ENCODE measurements at places on chromosomes 2 and 18.

DNA sequence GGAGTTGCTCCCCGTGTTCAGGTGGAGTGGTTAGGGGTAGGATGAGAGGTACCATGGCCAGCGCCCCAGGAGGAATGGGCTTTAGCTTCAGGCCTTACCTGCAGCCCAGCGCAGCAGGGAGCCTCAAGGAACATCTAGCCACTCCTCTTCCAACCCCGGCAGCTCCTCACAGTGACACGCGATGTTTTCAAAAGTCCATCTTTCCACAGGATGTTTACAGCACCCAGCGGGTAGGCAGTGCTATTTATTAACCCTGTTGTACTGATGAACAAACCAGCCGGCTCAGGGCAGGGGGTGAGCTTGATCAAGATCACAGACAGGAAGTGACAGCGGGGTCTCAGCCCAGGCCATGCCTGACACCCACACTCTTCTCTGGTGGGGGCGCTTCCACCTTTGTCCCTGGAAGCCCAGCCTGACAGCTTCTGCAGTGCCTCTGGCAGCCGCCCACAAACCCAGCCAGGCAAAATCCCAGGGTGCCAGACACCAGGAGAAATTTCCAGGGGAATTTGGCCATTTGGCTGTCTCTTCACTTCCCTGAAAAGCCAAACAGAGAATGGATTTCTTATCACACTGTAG is 18.4 kb upstream of the PRLH start:
- DNase-seq = no peak

DNA sequence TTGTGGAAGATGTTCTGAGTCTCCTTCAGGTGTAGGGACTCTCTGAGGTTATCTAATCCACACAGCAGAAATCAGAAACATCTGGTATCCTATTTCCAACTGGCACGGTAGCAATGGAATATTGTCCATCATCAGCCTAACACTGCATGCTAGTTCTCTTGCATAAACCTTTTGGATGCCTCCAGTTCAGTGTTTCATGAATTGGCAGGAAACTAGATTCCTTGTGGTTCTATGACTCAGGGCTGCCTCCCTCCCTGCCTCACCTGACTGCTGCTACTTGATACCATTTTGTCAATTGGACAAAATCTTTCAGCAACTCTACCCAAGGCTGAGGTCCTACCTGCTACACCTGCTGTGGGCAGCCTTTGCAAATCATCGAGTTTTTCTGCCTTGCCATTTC is 130.9 kb downstream of the TPGS2 start:
- no peak for DNase-seq

GRCh38 chr2:69572641-69573040 is 70.9 kb downstream of the AAK1 start:
- DNase-seq = no peak

DNA sequence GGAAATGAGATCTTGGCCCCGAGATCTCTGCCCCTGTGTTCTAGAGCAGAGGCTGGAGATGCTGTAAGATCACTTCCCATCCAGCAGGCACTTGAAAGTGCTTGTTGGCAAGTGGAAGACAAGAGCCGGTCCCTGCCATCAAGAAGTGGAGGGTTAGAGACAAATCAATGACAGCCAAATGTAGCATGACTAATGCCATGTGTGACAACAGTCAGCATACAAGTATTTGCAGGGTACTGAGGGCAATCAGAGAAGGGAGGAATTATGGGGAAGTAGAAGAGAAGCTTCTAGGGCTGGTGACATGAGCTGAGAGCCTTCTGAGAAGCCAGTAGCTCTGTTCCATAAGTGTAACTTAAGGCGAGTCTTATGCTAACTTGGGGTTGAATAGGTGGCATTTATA is 58.6 kb downstream of the TMEM17 start:
- no peak for DNase-seq

DNA sequence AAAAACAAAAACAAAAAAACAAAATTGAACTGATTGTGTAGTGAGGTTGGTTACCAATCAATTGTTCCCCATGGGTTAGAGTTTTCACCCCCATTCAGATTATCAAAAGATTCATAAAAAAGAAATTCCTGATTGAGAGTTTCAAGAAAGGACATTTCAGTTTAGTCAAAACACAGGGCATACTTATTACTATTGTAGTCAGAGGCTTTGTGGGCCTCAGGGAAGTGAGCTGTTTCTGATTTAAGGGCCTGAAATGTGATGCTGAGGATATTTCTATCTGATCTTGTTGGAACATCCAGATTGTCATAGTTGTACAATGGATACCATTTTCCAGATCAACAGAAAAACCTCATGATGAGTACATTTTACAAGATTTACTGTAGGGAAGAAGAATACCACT is 368.1 kb upstream of the NETO1 start:
- DNase-seq = no peak

All from stimulated activated CD4-positive, alpha-beta T cell treated with anti-CD3 and anti-CD28 coated beads, Interleukin-2, amount 100 ng/mL, for 4 hours (primary cell).